ENCODE measurements at places on chromosomes 4 and X.

GRCh38 chr4:1195891-1196401, 23.6 kb upstream of the SPON2 start:
- no peak for DNase-seq

DNA sequence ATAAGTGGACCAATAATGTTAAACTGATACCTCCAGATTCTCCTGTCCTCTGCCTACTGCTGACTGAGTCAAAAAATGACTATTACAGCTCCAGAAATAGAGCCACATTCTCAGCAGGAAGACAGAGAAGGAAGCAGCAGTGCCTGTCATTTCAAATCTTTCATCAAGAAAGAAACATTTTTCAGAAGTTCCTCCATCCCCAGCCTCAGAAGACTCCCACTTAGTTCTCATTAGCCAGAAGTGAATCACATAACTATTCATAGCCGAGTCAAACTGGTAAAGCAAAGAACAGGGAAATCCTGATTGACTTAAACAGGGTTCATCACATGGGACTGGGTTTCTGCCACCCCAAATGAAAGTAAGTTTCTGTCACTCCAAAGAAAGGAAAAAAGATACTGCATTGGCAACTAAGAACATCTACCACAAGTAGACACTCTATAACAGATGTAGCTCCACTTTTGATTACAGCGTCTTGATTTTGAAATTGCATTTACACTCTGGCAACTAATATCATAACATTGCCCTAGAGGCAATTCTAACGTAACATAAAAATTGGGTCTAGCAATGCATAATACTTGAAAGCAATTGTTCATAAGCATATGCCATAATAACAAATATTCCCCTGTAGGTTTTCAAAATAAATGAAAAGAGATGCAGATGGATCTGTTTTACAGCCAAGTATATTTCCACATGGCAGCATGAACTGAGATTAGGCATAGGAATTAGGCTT, 599.8 kb downstream of the GALNTL6 start:
- peak; percentile 42 for DNase-seq

GRCh38 chr4:6719611-6720179, 3.7 kb downstream of the BLOC1S4 start:
- no peak for DNase-seq

DNA sequence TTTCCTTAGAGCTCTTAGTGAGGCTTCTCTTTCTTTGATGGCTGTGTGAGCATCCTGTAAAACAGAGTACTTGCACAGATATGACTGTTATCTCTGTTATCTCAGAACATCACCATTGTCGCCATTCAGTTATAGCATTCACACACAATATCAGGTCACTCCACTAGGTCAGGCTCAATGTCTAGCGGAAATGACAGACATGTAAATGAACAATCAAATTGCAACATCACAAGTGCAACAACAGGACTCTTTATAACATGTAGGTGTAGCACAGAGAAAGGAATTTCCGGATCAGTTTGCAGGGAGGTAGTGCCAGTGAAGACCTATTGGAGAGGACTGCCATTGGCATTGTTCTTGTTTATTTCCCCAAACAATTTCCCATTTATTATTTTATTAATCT, 43.2 kb upstream of the IGSF1 start:
- DNase-seq = no peak

DNA sequence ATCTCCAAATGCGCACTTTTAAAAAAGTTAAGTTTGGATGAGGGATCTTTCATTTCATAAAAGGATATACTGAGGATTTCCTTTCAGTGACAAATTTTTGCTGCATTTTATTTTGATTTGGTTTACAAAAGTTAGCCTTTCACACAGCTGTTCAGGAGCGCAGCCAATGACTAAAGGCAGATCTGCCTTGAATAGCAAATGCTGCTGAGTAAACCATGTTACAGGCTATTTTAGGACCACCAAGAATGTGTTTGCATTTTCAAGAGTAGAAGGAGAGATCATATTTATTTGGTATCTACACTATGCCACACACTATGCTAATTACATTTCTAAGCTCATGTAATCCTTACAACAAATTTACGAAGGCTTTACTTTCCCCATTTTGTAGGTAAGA, 92.1 kb downstream of the MAMLD1 start:
- no peak for DNase-seq

DNA sequence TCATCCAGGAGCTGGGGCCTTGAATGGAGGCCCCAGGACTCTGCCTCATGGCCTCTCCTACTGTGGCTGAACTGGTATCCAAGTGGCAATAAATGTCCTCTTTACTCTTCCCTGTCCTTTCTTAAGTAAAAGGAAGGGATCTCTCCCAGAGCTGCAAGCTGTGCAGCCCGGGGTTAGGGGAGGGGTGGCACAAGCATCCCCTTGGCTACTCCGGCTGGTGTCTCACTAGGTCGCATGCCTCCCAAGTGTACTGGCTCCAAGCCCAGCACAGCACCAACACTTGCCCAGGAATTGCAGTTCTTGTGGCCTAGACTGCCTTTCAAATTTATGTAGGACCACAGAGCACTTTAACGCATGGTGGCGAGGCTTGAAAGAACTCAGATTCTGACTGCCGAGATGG, 44.7 kb upstream of the MED14 start:
- DNase-seq = no peak

- DNase-seq = no peak
These were observed 177.9 kb downstream of the BEND2 start for GRCh38 chrX:18042776-18043175.

- DNase-seq = no peak
These were observed 120.8 kb downstream of the EGF start for GRCh38 chr4:110033355-110034025.

DNA sequence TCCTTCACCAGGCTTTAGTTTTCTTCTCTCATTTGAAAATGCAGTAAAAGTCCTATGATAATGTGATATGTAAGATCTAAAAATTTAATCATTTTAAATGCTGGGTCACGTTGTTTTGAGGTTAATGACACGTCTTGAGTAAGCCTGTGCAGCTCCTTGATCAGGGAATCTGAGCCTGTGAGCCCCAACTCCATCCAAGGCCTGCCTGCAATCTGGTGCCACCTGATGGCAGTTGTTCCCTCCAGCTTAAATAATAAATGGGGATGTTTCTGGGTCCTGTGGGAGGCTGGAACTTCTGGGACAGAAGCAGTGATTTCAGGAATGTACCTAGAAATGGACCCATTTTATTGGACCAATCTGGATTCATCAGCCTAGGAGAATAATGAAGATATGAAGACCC, 455.4 kb upstream of the ADGRL3 start:
- no peak for DNase-seq

- no peak for DNase-seq
These were observed 73.0 kb downstream of the DHRSX start for GRCh38 chrX:2427737-2428136.

GRCh38 chr4:184011826-184012380, 106.8 kb downstream of the STOX2 start:
- DNase-seq = no peak

- DNase-seq = no peak
These were observed 47.0 kb downstream of the RBPJ start for GRCh38 chr4:26367811-26368210.

DNA sequence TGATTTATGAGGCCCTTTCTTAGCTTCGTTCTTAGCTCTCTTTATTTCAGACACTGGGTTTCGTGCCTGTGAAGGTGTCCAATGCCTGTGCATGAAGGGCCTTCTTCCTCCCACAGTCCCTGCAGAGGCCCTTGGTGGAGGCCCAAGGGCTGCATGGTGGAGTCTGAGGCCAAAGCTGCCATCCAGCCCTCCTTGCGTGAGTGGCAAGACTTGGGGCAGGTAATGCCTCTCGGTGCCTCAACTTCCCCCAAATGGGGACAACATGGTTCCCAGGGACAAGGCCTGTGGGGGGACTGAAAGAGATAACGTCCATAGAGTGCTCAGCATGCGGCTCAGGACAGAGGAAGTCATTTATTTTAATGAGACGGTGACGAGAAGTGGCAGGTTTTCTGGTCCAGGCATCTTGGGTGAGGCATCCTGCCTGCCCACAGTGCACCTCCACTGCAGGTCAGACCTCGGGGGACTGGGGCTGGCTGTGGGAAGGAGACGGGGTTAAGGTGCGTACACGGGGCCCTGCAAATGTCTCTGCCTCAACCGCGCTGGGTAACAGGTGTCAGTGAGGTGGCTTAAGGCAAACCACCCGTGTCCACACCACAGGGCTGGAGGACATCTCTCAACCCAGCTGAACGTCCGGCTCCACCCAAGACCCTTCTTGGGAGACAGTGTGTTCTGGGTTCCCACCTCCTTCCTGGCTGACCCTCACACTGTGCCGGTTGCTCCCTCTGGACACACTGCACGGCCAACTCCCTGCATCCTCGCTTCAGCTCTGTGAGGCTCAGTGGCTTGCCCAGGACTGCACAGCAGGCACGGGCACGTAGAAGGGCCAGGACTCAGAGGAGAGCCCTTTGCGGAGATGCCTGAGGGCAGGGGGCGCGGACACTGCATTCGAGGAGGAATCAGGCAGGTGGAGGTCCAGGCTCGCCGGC, 50.5 kb downstream of the PSAPL1 start:
- no peak for DNase-seq

- no peak for DNase-seq
These were observed 91.2 kb upstream of the ELOVL6 start for GRCh38 chr4:110289601-110290100.
